ENCODE measurements at places on chromosomes 2 and 18. TPM values are rescaled to one million over a fixed set of nuclear protein-coding genes. Genes with fewer than 3 reads are reported as not detected.

Gene LANCL1
- polyA plus RNA-seq = 24.5 TPM

Gene CEP68
- polyA plus RNA-seq = 3.5 TPM

DNA sequence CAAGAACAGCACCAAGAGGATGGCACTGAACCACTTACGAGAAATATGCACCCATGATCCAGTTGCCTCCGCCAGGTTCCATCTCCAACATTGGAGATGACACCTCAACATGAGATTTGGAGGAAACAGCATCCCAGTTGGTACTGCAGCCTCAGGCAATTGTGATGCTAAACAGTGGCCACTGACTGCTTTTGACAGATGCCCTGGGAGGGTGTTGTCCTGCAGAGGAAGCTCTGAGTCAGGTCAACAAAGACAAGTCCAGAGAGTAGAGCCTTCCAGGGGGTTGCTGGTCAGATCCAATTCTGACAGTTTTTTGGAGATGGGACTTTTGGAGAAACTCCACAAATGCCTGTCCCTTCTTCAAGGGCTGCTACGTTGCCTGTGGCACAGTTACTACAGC lies 82.4 kb downstream of the SNTG2 start:
- no peak overlapping the region for H3K4me3 ChIP-seq
- no peaks in the 10 kb centered on the region for H3K4me1 ChIP-seq
- H3K36me3 ChIP-seq = no peaks in the 10 kb centered on the region
- no peak overlapping the region for H3K27ac ChIP-seq
- no peak for DNase-seq

- no peaks in the 10 kb centered on the region for H3K36me3 ChIP-seq
- H3K4me1 ChIP-seq = no peaks in the 10 kb centered on the region
- H3K27ac ChIP-seq = peak overlapping the region; percentile 10
- H3K4me3 ChIP-seq = peak overlapping the region; percentile 0
Observed at GRCh38 chr2:70141902-70142589, 48.8 kb downstream of the C2orf42 start.

GRCh38 chr2:173248381-173248780 lies 106.3 kb upstream of the CDCA7 start:
- no peak for DNase-seq
- H3K4me1 ChIP-seq = no peaks in the 10 kb centered on the region
- H3K27me3 ChIP-seq = no peaks in the 10 kb centered on the region
- H3K4me3 ChIP-seq = no peak overlapping the region

GRCh38 chr2:53843595-53843994 lies 16.2 kb downstream of the GPR75 start:
- H3K4me3 ChIP-seq = no peak overlapping the region
- H3K4me1 ChIP-seq = no peaks in the 10 kb centered on the region
- H3K27ac ChIP-seq = no peak overlapping the region
- no peaks in the 10 kb centered on the region for H3K27me3 ChIP-seq
- no peaks in the 10 kb centered on the region for H3K36me3 ChIP-seq

GRCh38 chr2:169036736-169037440 lies 5.8 kb upstream of the ABCB11 start:
- no peak overlapping the region for H3K4me3 ChIP-seq
- no peaks in the 10 kb centered on the region for H3K4me1 ChIP-seq
- DNase-seq = no peak
- H3K27ac ChIP-seq = no peak overlapping the region
- H3K27me3 ChIP-seq = no peaks in the 10 kb centered on the region
- no peaks in the 10 kb centered on the region for H3K36me3 ChIP-seq

Data from aorta (tissue), 5 donors.